Stimulated activated CD8-positive, alpha-beta memory T cell treated with anti-CD3 and anti-CD28 coated beads, Interleukin-7, amount 100 ng/mL, for 1 hour (primary cell): ENCODE measurements at places on chromosomes 4 and X.

GRCh38 chrX:98795636-98796035 lies 1614.4 kb downstream of the PCDH19 start:
- DNase-seq, result no peak

DNA sequence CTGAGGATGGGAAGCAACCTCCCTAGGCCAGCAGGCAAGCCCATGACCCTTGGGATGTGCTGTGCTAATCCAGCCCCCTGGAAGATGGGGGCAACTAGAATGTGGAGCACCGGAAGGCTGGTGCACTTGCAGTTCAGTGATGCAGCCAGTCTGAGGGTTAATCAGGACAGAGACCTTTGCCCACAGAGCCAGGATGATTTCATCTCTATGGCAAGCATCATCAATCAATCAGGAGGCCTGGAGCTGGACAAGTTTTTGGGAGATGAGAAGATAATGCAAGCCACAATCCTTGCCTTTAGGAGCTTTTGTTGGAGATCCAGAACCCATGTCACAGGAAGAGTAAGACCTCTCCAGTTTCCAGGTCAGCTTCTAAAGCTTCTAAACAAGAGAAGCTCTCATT lies 15.4 kb upstream of the MSN start:
- no peak for DNase-seq

DNA sequence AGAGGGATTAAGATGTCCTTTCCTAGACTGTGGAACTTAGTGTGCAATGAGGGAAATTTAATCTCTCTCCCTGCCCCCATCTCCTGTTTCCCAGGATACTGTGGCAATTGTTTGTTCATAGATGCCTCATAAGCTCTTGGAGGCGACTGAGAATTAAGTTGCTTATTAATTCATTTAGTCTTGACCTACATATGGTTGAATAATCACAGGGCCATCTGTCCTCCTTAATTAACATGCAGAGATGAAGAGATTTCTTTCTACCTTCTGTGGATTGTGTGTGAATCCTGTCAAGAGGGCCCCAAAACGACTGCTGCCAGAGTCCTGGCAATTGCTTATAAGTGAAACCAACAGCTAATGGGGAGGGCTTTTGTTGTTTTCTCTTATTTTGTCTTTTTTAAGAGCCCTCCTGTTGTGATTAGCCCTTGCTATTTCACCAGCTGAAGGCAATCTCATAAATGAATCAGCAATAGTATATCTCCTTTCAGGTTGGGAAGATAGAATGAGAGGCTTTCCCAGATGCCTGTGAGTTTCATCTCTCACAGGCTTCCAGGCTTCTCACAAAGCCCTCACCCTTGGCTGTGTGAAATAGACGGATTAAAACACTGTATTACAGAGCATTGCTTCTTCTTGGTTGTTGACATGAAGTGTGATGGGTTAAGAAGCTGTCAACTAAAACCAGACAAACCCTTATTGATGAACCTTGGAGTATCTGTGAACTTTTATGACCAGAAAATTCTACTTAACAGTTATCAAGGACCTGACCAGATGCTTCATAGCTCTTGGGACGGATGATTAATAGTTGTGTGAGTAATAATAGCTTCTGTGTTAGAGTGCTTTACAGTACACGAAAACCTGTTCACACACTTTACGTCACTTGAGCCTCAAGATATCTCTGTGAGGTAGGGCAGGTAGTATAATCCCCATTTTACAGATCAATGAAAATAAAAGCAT lies 58.5 kb downstream of the PGRMC2 start:
- DNase-seq, result no peak

DNA sequence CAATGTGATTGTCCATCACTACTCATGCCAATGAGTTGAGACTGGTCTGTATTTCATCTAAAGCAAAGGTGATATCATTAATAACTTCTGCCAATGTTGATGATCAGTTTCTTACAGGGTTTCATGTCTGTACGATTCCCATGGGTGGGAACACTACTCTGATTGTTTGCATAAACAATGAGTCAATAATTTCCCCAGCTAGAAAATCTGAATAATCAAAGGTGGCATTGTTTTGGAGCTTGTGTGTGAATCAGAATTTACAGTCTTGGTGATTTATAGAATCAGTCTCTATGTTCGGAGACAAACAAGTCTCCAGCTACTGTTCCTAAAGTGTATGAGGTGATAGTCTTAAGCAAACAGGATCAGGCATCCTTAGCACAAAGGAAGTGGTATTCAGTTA lies 35.5 kb upstream of the PARM1 start:
- no peak for DNase-seq

DNA sequence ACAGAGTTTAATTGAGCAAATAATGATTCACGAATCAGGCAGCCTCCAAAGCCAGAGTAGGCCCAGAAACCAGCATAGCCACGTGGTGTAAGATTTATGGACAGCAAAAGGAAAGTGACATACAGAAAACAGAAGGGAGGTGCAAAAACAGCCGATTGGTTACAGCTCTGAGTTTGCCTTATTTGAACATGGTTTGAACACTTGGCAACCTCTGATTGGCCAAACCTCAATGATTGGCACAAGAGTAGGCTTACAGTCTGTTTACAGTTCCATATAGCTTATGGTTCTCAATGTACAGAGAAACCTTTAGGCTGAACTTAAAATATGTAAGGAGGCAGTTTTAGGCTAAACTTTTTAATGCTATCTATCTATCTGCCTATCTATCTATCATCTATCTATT lies 394.8 kb downstream of the CFAP47 start:
- no peak for DNase-seq

- DNase-seq, result no peak
Measured at GRCh38 chrX:17470136-17470535, 95.1 kb downstream of the NHS start.

DNA sequence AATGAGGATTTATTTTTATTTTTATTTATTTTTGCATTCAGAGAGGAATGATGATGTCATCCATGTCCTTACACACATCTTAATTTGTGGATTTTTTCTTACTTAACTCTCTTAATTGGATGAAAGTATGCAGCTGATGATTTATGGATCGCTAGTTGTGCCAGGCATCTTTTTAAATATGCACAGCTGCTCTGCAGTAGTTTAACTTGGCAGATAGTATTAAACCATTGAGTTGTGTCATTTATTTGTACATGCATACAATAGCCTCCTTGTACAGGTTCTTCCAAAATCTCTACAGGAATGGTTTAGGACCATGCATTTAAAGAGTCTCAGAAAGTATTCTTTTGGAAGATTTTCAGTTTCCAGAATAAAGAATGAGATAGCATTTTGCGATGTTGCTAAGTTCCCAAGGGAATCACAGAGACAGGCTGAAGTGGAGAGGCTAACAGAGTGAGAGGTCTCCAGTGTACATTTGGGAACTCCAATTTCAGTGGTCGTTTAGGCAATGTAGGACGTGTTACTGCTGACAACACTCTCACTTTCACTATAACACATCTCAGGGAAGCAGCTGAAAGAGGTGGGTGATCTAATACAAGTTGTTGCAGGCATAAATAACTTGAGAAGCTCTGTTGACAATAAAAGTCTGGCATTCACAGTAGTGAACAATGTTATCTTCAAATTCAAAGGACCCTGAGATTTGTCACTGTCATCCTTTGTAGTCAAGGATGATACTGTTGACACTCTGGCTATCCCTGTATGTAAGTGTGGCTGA lies 49.9 kb upstream of the SCRG1 start:
- DNase-seq, result no peak

DNA sequence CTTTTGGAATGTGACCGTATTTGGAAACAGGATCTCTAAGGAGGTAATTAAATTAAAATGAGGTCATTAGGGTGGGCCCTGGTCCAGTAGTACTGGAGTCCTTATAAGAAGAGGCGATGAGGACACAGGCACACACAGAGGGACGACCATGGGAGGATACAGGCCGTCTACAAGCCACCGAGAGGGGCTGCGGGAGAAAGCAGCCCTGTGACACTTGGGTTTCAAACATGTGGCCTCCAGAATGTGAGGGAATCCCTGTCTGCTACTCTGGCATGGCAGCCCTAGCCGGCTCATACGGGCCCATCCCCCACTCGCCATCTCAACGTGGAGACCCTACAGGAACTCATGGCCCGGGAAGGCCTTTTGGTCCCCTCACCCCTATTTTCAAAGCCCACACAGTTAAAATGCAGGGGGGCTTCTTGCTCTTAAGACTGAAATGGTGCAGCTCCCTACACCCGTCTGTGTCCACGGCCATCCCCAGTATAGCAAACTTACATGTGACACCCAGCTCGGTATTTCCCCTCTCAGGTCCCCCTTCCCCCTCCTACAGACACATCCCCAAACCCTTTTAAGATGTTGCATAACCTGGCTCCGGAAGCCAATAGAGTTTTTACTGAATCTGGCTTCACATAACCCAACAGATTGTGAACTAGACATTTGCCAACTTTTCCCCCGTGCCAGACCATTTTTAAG lies 124.1 kb upstream of the TBL1X start:
- DNase-seq, result no peak

- DNase-seq, result no peak
Measured at GRCh38 chr4:121339307-121339706, 41.5 kb downstream of the QRFPR start.

- no peak for DNase-seq
Measured at GRCh38 chr4:75715105-75715799, 9.1 kb upstream of the USO1 start.

DNA sequence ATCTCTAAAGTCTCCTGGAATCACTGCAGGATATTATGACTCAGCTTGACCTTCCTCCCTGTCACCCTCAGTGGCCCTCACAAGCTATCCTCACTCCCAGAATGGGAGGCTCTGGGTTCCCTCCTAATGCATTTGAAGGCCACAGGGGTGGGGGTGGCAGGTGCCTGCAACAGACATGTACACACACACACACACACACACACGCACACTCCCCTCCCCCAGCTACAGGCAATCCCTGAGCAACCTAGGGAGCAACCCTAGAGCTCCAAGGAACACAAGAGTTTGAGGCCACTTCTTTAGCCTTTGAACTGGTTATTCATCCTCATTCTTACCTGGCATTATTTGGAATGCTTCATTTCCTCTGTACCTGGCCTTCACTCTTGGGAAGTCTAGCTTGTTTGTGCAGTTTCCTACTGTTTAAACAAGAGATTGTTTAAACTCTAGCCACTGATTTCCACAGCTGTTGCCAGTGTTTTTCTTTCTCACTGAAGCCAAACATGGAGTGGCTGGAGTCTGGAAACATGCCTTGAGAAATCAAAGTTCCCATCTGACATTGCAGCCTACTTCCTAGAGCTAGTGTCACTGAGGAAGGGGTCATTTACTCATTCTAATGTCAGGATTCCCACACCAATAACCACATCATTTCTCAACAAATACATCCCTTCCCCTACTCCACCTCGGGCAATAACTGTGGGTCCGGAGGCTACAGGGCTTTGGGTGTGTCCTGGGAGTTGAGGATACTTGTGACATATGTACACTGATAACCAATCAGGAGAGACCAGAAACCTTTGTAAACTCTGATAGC lies 37.7 kb downstream of the MAOA start:
- no peak for DNase-seq

DNA sequence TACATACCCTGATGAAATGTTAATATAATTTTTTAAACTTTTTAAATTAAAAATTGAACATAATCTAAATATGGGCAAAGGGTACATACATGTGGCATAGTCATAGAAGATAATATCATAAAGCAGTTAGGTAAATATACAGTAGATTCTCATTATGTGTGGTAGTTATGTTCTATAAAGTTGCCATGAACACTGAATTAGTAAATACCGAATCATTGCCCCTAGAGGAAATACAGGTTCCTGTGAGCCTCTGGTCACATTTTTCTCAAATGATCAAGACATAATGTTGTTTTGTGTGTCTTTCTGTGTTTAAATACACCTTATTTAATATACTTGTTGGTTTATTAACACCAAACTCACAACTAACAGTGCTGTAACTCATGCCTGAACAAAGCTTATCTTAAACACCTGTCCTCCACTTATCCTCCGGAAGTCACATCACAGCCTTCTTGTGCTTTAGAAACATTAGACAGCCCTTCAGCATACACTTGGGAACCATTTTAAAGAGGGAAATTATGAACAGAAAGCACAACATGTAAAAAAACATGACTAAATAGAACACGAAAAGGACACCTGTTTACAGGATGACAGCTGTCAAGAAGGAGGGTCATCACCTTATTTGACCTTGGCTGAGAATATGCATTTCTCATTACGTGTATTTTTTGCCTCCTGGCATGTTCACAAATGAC lies 169.4 kb upstream of the NAP1L5 start:
- DNase-seq, result no peak

DNA sequence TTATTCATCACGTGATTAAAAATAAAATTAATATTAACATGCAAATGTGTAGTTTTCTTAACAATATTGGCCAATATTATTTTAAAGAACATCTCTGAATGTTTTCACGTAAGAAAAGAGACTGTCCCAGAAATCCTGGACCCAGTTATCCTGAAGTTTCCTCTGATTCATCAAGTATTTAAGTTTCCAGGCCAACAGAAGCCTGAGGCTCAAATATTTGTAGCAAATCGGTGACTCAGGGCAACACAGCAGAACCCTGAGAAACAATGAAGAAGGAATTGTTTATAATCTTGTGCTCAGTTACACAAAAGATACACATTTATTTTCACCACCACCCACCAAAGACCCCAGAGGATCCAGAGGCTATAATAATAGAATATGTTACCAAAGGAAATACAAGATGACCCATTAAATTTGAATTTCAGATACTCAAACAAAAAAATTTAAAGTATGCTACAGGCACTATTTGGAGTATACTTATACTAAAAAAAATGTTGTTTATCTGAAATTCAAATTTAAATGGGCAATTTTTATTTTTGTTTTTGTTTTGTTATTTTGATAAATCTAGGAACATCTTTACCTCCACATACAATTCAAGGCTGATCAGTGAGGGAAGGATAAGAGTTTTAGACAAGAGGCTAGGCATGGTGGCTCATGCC lies 33.9 kb upstream of the SLC7A11 start:
- DNase-seq, result no peak

DNA sequence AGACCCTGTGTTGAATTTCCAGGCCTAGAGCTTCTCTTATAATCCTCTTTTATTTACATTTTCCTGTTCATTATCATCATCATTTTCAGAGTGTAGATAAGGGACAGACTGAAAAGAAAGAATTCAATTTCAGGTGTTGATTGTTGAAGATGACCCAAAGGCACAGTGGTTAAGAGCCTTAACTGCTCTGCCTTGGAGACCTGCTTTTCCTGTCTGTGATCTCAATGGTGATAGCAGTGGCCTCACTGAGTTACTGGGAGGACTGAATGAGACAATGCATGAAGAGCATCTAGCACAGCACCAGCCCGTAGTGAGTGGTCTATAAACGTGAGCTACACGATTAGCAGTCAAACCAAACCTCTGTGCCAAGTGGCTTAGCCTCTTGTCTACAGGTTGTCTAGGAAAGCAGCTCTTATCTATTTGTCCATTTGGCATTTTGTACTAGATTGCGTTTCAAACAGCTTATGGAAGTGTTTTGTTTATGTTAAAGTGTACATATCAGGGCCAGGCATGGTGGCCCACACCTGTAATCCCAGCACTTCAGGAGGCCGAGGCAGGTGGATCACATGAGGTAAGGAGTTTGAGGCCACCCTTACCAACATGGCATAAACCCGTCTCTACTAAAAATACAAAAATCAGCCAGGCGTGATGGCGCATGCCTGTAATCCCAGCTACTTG lies 41.5 kb downstream of the SETD7 start:
- DNase-seq, result no peak

- no peak for DNase-seq
Measured at GRCh38 chrX:138745196-138745595, 33.7 kb upstream of the FGF13 start.

- peak; percentile 21 for DNase-seq
Measured at GRCh38 chr4:26873391-26874026, 12.9 kb downstream of the STIM2 start.
